ENCODE measurements at places on chromosomes 12 and 14.

DNA sequence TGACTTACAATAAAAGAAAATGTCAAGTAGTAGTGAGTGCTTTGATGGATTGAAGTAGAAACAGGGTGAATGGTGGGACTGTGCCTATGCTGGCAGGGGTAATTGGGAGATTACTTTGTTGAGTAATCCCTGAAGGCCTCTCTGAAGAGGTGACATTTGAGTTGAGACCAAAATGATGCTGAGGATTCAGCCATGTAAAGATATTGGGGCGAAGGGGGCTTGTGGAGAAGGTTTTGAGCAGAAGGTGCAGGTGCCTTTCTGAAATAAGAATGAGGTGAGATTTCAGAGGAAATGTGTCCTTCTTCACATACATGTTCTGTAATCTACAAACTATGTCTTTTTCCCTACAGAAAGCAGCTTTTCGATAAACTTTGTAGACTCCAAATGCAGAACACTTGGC, 8.0 kb downstream of the GNG2 start:
- no peak for DNase-seq

GRCh38 chr14:60859525-60859924, 121.4 kb downstream of the TRMT5 start:
- no peak for DNase-seq

DNA sequence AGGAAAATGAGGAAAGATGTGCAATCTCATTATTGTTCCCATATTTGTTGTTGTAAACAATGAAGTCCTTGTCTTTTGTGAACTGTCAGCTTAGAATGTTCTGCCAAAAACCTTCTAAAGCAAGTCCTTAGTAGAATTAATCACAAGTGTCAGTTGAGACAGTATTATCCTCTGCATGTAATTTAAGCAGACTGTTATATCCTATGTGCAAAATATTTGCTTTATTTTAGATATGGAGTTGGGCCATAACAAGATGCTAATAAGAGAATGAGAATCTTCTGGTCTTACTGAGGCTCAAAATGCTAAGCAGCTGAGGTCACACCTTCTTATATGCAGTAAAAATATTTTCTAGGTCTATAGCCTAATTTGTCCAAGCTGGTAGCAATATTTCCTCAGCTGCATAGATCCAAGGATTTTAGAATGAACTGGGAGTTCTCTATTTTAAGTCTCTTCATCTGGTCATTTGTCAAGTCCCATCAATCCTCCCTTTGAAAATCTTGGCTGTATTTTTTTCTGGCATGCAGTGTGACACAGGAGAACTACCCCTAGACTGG, 222.3 kb upstream of the NAV3 start:
- DNase-seq = no peak

DNA sequence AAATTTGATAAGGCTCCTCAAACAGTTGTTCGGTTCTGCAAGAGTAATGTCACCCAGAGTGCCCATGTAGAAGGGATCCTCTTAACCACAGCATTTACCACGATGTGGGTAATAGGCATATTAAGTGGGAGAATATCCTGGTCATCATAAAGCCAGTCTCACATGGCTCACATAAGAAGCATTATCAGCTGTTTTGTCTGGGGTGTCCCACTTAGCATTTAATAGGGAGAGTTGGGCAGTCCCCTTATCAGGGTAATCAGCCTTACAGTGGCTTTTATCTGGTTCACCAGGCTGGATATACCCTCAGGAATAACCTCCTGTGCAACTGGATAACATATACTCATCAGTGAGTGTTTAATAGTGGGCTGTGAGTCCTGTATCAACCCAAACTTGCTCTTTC, 12.9 kb upstream of the TMEM263 start:
- DNase-seq = no peak

GRCh38 chr12:108930155-108930554, 50.3 kb downstream of the DAO start:
- no peak for DNase-seq
